C1 segment of cervical spinal cord (tissue), 14 donors: ENCODE measurements at places on chromosomes 13 and 19.

DNA sequence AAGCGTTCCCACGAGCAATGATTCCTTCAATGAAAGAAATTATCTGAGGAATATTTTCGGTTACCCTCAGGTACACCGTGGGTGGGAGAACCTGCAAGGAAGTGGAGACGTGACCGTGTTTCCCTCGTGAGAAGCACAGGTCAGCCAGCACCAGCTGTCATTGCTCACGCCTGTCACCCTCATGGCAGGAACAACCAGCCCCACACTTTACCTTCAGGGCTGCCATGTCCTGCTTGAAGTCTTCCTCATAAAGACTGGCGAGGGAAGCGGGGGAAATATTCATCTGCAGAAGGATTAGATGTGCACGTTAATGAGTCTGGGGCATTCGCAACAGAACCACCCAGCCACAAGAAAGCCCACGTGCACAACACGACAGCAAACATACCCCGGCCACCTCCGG, 18.2 kb downstream of the CARS2 start:
- DNase-seq: no peak

- no peak for DNase-seq
Observed at GRCh38 chr13:95535243-95535642, 17.3 kb upstream of the CLDN10 start.

GRCh38 chr13:89695343-89696257, 1651.9 kb upstream of the MIR17HG start:
- no peak for DNase-seq

GRCh38 chr13:23799945-23800344, 89.3 kb downstream of the MIPEP start:
- no peak for DNase-seq

DNA sequence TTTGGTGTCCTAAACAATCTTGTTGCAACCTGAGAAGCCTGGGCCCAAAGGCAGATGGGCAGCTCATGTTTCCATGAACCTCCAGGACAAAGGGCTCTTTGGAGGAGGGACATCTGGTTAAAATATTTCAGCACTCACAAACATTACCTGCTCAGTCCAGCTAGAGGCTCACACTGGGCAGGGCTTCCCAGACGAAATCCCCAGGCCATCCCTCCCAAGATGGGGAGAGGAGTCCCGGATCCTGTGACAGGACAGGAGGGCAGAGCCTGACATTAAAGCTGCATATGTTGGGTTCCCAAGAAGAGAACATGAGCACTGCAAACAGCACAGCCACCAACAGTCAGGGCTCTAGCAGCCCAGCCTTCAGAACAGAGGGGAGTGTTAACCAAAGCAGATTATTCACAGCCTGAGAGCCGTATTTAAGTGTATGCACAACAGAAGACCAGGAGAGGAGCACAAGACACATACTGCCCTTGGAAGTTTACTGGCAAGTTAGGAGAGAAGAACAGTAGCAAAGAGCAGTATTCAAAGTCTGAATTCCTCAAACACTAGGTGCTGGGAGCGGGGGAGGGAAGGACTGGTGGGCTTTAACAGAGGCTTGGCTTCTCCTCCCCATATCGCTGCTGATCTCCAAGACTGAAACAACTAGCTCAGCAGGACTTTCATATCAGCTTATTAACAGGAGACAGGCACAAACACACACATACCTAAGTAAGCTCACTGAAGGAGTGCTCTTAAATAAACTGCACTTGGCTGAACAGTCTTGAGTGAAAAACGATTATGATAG, 12.3 kb downstream of the ATP7B start:
- no peak for DNase-seq

DNA sequence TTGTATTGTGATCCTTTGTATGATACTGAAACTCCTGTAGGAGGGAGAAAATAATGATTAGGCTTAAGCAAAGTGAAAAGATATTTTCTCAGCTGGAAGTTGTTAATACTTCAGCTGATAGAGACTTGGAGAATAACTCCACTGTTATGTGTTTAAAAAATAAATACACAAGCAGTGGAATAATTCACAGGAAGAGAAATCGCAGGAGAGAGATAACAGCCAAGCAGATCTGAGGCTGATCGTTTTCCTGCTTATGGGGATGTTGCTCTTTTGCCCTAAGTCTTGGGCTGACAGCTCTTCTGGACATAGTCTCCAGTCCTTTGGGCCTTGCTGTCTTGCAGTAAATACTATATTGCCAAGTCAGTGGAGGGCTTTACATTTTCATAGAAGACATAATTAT, 93.3 kb downstream of the OLFM4 start:
- DNase-seq: no peak

DNA sequence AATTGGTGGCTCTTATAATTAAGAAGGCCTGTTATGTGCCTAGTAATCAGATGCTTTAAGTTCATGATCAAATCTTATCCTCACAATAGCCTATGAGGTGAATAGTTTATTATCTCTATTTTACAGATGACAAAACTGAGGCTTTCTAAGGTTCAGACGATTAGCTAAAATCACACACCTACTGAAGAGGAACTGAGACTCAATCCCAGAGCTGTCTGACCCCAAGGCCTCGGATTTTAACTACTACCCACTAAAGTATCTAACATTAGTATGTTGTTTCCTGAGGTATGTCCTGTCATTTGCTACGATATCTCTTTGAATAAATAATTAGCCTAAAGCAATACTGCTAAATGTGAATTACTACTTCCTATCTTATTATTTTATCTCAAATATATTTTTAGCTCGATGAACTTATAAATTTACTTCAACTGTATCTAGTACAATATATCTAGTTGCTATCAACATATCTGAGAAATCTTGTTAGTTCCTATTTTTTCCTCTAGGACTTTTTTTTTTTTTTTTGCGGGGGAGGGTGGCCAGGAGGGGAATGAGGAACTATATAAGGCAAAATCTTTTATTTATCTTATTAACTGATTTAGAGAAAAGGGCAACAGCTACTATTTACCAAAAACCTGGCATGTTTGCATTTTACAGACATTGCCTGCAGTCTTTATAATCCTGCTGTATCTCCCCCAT, 118.5 kb downstream of the ABCC4 start:
- no peak for DNase-seq

GRCh38 chr13:48646791-48647190, 6.9 kb upstream of the CYSLTR2 start:
- no peak for DNase-seq

DNA sequence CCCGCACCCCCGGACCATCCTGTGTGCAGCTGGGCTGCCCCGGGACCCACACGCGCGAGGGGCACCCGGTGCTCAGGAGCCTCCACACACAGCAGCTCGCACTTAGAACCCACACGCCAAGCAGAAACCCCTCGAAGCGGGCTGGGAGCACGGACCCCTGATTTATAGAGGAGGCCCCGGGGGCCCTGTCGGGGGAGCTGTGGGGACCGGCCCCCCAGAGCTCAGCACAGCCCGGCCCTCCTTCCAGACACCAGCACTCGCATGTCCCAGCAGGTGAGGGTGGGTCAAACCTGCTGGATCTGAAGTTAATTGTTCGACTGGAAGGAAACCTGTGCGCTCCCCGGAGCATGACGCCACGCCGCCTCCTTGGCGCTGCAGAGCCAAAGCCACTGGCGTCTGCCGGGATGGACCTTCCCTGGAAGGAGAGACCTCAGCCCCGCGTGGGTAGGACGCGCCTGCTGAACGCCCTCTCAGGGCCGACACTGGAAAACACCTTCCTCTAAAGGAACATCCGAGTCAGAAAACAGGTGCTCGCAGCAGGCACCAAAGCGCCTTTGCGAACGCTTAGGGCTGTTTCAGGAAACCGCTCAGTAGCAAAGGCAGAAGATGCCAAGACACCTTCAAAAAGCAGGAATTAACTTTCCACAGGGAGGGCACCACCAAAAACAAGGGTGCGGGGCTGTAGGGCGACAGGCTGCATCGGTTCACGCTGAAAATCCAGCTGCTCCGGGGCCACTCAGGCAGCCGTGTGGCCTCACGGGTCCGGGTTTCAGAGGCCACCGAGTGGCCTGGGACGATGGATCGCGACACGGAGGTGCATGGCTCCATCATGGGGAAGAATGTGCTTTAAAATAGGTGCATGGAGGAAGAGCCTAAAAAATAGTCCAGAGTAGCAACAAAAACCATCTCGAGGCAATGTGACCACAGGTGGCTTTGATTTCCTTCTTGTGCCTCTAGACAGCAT, 37.8 kb upstream of the GRTP1 start:
- no peak for DNase-seq

GRCh38 chr19:30064348-30064699, 122.3 kb downstream of the URI1 start:
- DNase-seq: no peak

GRCh38 chr13:23557043-23557442, 13.2 kb upstream of the TNFRSF19 start:
- DNase-seq: no peak

DNA sequence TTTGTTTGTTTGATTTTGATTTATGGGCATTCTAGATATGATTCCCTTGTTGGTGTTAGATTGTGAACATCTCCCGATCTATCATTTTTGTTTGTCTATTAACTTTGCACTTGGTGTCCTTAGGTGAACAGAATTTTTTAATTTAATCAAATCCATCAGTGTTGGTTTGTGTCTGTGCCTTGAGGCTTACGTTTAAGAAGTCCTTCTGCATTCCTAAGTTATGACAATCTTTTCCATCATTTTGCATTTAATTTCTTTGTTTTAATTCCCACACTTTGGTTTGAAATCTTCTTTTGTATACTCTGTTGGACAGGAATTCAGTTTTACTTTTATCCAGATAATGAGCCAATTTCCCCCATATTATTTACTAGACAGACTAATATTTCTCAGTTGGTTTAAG, 421.7 kb downstream of the HS6ST3 start:
- no peak for DNase-seq

- no peak for DNase-seq
Observed at GRCh38 chr13:44797685-44798084, 191.6 kb downstream of the NUFIP1 start.

- no peak for DNase-seq
Observed at GRCh38 chr19:7661744-7662538, 6.9 kb upstream of the RETN start.

DNA sequence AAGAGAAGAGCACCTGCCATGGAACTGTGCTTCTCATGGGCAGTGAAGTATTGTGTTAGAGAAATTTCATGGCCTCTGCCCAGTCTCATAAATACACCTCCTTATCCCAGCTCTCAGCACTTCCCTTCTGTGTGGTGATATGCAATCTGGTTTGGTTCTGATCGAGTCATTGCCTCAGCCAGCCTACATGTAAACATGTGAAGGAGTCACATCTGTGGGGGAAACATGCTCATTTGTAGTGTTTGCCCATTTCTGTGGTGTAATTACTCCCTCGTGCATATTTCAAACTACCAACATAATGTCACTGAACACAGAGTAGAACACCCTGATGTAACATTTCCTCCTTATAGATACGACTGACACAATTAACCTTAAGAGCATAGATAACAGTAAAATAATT, 183.0 kb downstream of the DCT start:
- DNase-seq: no peak

GRCh38 chr13:20193907-20194631, 1.3 kb upstream of the GJB2 start:
- DNase-seq: no peak

GRCh38 chr13:28679628-28680027, 20.7 kb downstream of the POMP start:
- DNase-seq: no peak

DNA sequence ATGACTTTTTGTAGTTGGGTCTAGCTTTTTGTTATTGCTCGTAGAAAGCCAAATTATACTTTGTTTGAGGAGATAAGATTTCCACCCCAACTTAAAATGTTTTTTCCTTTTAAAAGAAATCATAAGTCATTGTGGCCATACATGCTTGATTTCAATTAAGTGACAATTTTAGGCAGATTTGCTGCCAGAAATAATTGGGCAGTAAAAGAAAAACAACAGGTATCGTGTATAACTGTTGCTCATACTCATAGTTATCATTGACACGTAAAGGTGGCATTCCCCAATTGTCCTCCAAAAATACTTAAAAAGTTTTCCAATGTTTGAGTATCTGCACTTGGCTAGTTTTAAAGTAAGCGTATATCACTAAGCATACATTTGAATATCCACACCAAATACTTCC, 313.0 kb downstream of the TEX29 start:
- no peak for DNase-seq

GRCh38 chr13:20451397-20451796, 74.3 kb downstream of the CRYL1 start:
- DNase-seq: no peak

- no peak for DNase-seq
Observed at GRCh38 chr13:31001647-31002046, 69.2 kb downstream of the TEX26 start.

DNA sequence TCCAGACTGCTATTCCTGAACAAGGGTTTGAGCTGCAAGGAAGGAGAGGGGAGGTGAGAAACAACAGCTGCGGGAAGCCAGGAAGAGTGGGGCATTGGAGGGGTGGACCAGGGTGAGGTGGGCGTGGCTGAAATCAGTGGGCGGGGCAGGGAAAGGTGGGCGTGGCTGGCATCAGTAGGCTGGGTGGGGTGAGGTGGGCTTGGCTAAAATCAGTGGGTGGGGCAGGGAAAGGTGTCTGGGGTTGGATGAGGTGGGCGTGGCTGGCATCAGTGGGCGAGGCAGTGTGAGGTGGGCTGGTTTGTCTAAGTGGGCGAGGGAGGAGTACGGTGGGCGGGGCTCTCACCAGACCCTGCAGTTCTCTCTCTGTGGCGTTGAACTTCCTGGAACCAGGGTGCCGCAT, 87.6 kb downstream of the MUC16 start:
- no peak for DNase-seq

DNA sequence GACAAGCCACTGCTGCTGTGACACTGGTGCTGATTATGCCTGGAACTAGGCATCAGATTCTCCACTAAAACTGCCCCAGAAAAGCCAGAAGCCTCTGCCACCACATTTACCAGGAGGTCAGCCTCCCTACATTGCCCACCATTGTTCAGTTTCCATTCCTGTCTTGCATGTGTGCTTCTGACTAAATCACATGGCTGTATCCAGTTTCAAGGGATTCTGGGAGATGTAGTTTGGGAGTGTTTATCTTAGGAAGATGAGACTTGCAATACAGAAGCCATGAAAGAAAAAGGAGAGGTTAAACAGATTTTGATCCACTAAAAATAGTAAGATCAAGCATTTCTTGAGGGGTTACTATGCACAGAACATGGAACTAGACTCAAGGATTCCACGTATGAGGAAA, 40.7 kb upstream of the SERPINE3 start:
- no peak for DNase-seq

GRCh38 chr13:37648609-37649008, 50.0 kb upstream of the POSTN start:
- no peak for DNase-seq

DNA sequence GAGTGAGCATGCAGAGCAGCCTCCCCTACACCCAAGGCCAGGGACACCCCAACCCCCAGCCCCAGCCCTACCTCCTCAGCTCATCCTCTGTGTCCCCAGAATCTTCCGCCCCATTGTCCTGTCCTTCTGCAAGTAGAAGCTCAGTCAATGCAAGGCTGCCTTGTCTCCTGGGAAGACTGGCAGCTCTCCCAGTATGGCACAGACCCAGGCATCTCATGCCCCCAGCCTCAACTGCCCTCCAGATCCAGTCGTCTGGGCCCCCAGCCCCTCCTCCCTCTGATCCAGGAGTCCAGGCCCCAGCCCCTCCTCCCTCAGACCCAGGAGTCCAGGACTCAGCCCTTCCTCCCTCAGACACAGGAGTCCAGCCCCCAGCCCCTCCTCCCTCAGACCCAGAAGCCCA, 13.0 kb downstream of the ZNF575 start:
- DNase-seq: peak; percentile 9

- DNase-seq: no peak
Observed at GRCh38 chr13:38417727-38418126, 68.1 kb downstream of the UFM1 start.

GRCh38 chr13:41916173-41916954, 44.5 kb downstream of the VWA8 start:
- DNase-seq: no peak
